Nucleus accumbens (tissue), 56 donors: ENCODE measurements at places on chromosomes 2 and 18.

- no peak for DNase-seq
These were observed 47.0 kb upstream of the MAP3K20 start for GRCh38 chr2:173028671-173029070.

DNA sequence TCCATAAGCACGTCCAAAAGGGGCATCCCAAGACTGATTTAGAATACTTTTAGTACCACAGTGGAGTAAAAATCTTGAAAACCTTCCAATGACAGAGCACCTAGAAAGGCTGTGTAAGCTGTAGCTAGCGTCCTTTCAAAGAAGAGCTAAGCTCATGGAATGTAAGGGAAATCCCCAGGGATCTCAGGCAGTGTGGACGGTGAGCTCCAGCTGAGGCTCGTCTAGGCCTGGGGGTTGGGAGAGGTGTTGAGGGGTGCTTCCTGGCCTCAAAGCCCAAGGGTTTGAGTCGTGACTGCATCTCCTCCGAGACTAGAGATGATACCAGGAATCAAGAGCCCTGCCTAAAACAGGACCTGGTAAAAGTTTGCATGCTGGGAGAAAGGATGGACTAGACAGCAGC, 7.6 kb downstream of the CTIF start:
- DNase-seq = no peak

DNA sequence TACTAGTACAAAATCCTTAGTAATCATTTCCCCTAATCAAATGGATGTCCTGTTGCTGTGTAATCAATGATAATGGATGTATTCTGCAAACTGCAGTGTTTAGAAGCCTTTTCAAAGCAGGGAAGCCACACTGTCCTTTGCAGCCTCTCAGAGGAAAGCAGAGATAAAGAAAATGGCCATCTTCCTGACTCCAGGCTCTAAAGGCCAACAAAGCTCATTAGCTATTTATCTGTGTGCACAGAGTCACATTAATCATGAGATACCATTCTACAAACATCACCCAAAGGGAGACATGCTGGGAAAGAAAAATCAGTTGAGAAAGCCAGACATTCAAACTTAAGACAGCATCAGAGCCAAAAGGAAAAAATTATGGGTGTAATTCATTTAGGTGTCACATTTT, 165.0 kb downstream of the RAD51AP2 start:
- DNase-seq = no peak

GRCh38 chr2:190382851-190383250, 25.3 kb upstream of the MFSD6 start:
- no peak for DNase-seq

- DNase-seq = peak; percentile 88
These were observed 88.2 kb downstream of the PLB1 start for GRCh38 chr2:28583899-28584553.

- no peak for DNase-seq
These were observed 10.3 kb downstream of the SLC14A2 start for GRCh38 chr18:45625596-45625995.

DNA sequence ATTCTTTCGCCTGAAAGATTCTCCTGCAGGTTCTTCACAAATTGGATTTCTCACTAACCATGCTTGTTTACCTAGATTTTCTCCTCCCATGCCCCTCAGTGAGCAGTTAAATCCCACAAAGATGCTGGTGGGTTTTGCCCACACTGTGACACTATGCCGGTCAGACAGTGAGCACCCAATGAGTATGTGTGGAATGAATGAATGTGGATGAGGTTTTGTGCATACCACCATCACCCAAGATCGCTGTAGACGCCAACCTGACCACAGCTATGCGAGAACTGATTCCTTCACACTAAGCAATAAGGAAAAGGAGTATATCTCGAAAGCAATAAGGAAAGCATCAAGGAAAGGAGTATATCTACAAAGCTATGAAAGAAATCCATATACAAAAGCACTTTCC, 116.7 kb downstream of the PID1 start:
- no peak for DNase-seq

DNA sequence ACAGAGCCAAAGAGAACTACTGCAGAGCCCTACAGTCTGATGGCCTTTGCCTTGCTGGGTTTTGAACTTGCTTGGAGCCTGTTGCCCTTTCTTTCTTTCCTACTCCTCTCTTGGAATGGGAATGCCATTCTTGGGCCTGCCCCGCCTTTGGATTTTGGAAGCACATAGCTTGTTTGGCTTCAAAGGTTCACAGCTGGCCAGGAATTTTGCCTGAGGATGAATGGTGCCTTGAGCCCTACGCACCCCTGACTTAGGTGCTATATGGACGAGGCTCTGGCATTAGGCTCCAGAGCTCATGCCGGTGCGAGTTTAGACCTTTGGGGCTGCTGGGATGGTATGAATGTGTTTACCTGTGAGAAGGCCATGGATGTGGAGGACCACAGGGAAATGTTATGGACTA, 663.3 kb upstream of the HS6ST1 start:
- DNase-seq = no peak

DNA sequence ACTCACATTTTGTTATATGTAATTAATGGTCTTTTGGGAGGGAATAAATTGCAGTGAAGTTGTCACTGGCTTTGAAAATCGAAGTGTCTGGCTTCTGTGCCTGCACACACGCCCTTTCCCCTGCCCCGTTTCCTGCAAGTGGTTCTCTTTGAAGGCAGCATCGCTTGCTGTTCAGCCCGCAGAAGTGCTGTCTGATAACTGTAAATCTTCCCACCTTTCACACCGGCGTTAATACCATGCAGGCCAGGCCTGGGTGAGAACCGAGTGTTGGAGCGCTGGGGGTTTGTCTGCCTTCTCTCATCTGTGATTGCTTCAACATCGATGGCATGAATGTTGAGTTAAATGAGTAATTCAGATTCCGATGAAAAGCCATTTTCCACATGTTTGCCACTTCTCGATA, 37.9 kb upstream of the RPL31 start:
- no peak for DNase-seq

- no peak for DNase-seq
These were observed 20.8 kb downstream of the LHCGR start for GRCh38 chr2:48734576-48735303.

GRCh38 chr2:109059474-109060165, 69.4 kb upstream of the SH3RF3 start:
- no peak for DNase-seq

GRCh38 chr2:45607701-45608100, 3.4 kb downstream of the SRBD1 start:
- DNase-seq = no peak
